Activated T-cell treated with anti-CD3 and anti-CD28 coated beads for 4 hours (primary cell): ENCODE measurements at places on chromosomes 5 and 9.
A peak's percentile ranks its signal among the peaks of the same experiment; 100 is the strongest.

- no peak for DNase-seq
These were observed 1203.2 kb downstream of the CDH12 start for GRCh38 chr5:21649969-21650368.

GRCh38 chr9:79616971-79617370, 45.2 kb downstream of the TLE4 start:
- no peak for DNase-seq

GRCh38 chr5:67976181-67976580, 239.4 kb upstream of the PIK3R1 start:
- DNase-seq = no peak

- DNase-seq = no peak
These were observed 129.7 kb upstream of the MTAP start for GRCh38 chr9:21672761-21673160.

DNA sequence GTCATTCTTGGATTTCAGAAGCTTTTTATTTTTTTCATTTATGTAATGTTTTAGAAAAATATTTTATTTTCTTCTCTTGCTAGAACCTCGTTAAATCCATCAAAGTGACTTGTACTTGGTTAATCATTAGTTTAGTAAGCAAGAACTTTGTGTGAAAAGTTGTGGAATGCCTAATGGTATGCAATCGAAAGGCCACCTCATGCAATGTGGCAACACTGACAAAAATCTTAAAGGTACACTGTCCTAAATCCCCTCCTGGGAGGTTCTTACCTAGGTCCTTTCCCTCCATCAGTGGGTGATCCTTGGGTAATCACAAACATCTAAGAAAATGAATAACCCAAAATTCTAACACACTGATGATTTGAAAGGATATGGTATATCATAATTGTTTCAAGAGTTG, 304.2 kb downstream of the DNAH5 start:
- no peak for DNase-seq

DNA sequence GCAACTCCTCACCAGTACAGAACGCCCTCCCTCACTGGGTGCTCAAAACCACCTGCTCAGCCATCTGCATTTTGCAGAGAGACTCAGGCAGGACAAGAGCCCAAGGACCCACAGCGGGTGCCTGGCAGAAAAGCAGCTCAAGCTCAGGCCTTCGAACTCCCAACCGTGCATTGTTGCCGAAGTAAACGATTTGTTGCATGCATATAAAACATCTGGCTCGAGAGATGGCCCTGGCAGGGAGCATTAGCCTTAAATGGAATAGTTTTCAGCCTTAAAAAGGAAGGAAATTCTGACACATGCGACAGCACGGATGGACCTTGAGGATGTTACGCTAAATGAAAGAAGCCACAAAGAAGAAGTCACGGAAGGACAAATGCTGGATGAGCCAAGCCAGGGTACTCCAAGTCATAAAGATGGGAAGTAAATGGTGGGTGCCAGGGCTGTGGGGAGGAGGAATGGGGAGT, 160.4 kb upstream of the PHYKPL start:
- no peak for DNase-seq

GRCh38 chr5:56606192-56606591, 209.2 kb upstream of the MAP3K1 start:
- no peak for DNase-seq

- peak; percentile 22 for DNase-seq
These were observed at the start of gene NR2F1-AS1 for GRCh38 chr5:93580927-93581445. NR2F1-AS1 (minus strand) TSS chr5:93581219.

- peak; percentile 45 for DNase-seq
These were observed 226.9 kb downstream of the MSX2 start for GRCh38 chr5:174951151-174951780.

- DNase-seq = no peak
These were observed 78.0 kb downstream of the F2RL2 start for GRCh38 chr5:76545184-76545583.

GRCh38 chr5:179342577-179342976, 2.7 kb downstream of the ADAMTS2 start:
- DNase-seq = no peak

DNA sequence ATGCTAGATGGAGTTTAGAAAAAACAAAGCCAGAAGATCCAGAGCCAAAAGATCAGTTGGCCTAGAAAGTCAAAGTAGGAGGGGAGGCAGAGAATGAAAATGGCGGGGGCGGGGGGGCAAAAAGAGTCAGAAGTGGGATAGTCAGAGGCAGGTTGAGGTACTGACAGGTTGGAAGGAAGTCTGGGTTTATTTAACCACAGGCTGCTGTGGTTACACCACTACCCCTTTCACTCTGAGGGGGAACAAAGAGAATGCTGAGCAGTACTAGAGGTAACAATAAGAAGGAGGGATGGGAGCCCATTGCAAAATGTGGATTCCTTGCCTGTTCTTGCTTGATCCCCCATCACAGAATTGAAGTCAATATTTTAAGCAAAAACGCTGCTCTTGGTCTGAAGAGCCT, 111.8 kb downstream of the CAVIN4 start:
- DNase-seq = no peak
